ENCODE measurements at places on chromosomes 12 and 14. TPM values are rescaled to one million over a fixed set of nuclear protein-coding genes. Genes with fewer than 3 reads are reported as not detected.

The FGF6 gene
- not detected for total RNA-seq

The FAM90A1 gene
- total RNA-seq: not detected

The SLC2A14 gene
- total RNA-seq: under 0.01 TPM

The SLC8A3 gene
- total RNA-seq: under 0.01 TPM

The FOXN4 gene
- total RNA-seq: not detected

The PARPBP gene
- total RNA-seq: 6.5 TPM

The RASAL1 gene
- total RNA-seq: not detected

The CD163 gene
- under 0.01 TPM for total RNA-seq

The SCNN1A gene
- total RNA-seq: 0.36 TPM

The C1QL4 gene
- total RNA-seq: 0.36 TPM

The RFX4 gene
- not detected for total RNA-seq

All from osteoblast (primary cell).